Articular chondrocyte of knee joint (primary cell): ENCODE measurements at places on chromosomes 2 and 18. TPM values are rescaled to one million over a fixed set of nuclear protein-coding genes. Genes with fewer than 3 reads are reported as not detected.

NAB1 gene
- 50.0 and 60.5 TPM in 2 replicates for total RNA-seq

BOK gene
- 24.3 and 27.2 TPM in 2 replicates for total RNA-seq

GALNT5 gene
- total RNA-seq, result 59.5 and 82.7 TPM in 2 replicates

COL6A3 gene
- total RNA-seq, result 1,743 and 2,116 TPM in 2 replicates

ACADL gene
- 0.65 and 1.2 TPM in 2 replicates for total RNA-seq

DSC2 gene
- total RNA-seq, result 0.97 and 1.3 TPM in 2 replicates

ALLC gene
- not detected in 2 replicates for total RNA-seq

SH2D6 gene
- total RNA-seq, result 0.43 TPM in 1 of 2 replicates, not detected in the other

PLGLB1 gene
- 2.2 and 3.7 TPM in 2 replicates for total RNA-seq

XDH gene
- under 0.01 and 0.43 TPM in 2 replicates for total RNA-seq

TUBB8B gene
- total RNA-seq, result not detected in 2 replicates

IL18R1 gene
- 4.2 and 4.4 TPM in 2 replicates for total RNA-seq

INO80D gene
- total RNA-seq, result 12.4 and 12.6 TPM in 2 replicates

CPO gene
- total RNA-seq, result 0.32 TPM in 1 of 2 replicates, not detected in the other

FAM124B gene
- 0.13 and 0.22 TPM in 2 replicates for total RNA-seq

TUBA3E gene
- total RNA-seq, result not detected in 2 replicates

CAPN13 gene
- not detected in 2 replicates for total RNA-seq

ERFE gene
- 3.3 and 3.7 TPM in 2 replicates for total RNA-seq

PFN4 gene
- 0.52 and 0.65 TPM in 2 replicates for total RNA-seq

NT5C1B gene
- not detected in 2 replicates for total RNA-seq

TCF23 gene
- total RNA-seq, result under 0.01 TPM in 2 replicates

ESPNL gene
- total RNA-seq, result 1.3 and 7.3 TPM in 2 replicates

OTOS gene
- total RNA-seq, result not detected in 2 replicates

ZNF516 gene
- 14.4 and 16.3 TPM in 2 replicates for total RNA-seq

C2orf72 gene
- total RNA-seq, result 0.65 and 2.1 TPM in 2 replicates

IL1F10 gene
- not detected in 2 replicates for total RNA-seq

PDK1 gene
- 37.2 and 50.6 TPM in 2 replicates for total RNA-seq

STARD6 gene
- total RNA-seq, result 1.2 TPM in 1 of 2 replicates, not detected in the other

NR4A2 gene
- total RNA-seq, result 1.0 and 1.4 TPM in 2 replicates
